NCI-H2029 treated with DMSO at 0.1 percent for 48 hours (cell line): ENCODE measurements at places on chromosomes 1 and 21.

DNA sequence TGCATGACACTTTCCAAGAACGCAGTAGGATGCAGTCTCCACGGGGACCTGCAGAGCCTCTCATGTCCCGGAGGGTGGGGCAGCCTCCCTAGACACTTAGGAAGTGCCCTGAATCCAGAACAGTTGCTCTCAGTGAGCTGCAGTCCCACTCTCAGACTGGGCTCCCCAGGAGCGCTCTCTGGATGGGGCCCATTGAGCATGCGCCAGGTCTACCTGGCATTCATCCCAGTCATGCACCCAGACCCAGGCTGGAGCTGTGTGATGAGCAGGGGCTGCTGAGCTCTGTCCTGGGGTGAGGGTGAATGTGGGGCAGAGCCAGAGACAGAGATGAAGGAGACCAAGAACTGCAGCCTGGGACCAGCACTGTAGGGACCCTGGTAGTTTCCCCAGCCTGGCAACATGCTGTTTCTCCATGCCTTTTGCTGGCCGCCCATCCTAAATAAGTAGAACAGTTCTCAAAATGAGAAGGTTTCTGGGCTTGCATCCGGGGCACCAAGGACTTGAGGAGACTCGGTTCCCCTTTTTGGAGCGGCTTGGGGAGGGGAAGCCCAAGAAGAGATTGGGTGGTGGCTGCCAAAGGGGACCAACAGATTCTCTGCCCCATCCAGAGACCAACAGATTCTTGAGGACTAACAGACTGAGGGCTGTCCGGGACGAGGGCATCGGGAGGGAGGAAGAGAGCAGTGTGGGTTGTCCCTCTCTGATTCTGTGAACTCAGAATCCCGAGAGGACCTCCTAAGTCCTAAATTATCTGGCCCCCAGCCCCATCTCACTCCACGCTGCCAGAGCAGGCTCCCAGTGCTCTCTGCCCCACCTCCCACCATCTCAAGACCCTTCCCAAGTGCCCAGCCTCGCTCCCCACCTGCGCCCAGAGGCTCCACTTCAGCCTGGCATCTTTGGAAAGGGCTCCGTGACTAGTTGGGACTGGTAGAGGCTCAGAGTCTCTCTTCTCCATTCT is 1.0 kb upstream of the PGLYRP4 start:
- DNase-seq, result no peak

DNA sequence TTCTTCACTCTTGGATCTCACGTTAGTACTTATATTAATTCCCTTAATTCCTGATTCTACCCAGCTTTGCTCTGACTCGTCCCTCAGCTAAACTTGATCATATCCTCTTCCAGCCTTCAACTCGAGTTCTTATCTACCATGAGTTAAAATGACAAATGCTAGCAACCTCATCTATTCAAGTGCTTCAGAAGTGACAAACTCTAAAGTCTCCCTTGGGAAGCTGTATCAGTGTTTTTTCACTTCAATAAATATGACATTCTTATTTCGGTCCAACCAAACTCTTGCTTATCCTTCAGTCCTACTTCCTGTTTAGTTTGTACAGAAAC is 75.3 kb downstream of the FOXJ3 start:
- DNase-seq, result no peak

DNA sequence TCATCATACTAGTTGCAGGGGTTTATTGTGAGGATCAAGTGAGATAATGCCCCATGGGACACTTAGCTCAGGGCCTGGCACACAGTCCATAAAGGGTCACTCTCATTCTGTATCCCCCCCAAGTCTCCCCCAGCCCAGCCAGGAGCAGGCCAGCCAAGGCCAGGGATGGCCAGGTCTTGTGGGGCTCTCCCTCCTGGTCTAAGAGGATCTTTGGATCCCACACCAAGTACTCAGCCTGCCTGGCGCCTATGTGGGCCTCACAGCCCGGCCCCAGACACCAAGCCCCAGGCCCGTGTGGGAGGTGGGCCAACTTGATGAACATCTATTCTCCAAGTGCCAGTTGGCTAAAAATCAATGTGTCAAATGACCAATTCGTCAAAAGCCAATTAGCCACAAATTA is 117.8 kb downstream of the GLIS1 start:
- no peak for DNase-seq

- DNase-seq, result no peak
Observed at GRCh38 chr1:152640351-152640750, 17.4 kb upstream of the LCE3A start.

GRCh38 chr1:210769473-210769872 is 364.5 kb downstream of the KCNH1 start:
- DNase-seq, result no peak

DNA sequence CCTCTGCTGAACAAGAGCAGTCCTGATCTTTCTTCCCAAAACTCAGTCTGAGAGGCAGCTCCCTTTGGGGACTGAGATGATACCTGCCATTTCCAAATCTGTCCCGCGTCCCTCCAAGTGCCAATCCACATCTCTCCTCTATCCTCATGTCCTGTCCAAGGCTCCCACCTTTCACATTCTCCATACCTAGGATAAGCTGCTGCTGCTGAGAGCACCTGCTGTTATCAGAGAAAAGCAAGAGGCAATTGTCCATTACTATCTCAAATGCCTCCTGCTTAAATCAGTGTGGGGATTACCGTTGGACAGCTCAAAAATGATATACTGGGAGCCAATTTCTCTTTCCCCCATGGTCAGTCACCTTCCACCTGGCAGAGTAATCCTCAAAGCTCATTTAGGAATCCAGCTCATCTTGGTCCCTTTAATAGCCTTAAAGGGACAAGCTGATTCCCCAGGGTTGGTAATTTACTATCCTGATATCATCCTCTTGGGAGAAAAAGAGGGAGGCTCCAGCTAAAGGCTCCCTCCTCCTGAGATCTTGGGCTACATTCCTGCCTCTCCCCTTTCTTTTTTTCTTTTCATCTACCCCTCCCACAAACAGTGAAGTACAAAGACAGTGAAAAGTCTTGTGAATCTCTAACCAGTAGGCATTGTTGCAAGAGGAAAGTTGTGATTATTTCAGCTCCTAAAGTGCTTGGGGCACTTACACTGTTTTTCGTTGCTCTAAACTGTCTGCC is 278.1 kb upstream of the CAMK1G start:
- no peak for DNase-seq

DNA sequence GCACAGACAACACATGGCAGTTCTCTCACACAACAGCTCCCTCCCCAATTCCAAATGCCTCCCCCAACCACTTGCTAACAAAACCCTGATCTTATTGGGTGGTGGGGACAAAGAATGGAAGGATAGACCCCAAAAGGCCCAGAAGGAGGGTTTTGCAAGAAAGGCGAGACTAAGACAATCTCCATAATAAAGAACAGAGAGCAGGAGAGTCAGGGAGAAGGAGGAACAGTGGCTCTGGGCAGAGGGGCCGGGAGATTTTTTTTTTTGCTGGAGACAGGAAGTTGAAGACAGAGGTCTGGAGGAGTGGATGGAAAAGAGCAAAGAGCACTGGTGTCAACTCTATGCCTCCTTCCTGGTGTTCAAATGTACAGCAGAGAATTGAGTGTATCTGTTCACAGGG is 6.5 kb upstream of the C1QA start:
- DNase-seq, result no peak

DNA sequence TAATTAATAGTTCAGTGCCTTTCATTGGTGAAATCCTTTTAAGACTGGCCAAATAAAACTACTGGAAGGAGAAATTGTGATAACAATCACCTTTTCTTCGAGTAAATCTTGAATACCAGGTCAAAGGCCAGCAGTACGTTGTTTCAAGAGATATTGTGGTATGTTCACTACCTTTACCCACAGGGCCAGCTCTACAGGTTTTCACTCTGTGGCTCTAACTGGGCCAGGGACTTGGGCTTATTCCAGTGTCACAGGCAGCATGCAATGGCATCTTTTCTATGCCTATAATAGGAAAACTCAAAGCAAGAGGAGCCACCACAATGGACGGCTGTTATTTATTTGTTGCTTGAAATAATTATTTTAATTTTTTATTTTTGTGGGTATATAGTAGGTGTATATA is 26.8 kb upstream of the LRIF1 start:
- DNase-seq, result no peak

DNA sequence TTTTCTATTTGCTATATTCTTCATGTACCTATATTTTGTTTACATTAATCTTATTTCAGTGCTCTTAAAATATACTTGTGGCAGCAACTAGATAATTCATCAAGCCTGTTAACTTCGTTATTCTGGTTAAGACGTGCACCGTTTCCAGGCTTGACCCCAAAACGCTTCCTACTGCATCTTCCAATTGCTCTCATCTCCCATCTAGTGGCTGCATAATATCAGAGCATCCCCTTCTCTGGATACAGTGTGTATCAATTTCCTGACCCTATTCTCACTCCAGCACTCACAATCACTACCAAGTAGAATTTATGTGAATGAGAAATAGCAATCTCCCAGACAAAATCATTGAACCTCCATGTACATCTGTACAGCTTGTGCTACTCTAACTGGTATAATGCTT is 1280.3 kb upstream of the B3GALT2 start:
- DNase-seq, result no peak

DNA sequence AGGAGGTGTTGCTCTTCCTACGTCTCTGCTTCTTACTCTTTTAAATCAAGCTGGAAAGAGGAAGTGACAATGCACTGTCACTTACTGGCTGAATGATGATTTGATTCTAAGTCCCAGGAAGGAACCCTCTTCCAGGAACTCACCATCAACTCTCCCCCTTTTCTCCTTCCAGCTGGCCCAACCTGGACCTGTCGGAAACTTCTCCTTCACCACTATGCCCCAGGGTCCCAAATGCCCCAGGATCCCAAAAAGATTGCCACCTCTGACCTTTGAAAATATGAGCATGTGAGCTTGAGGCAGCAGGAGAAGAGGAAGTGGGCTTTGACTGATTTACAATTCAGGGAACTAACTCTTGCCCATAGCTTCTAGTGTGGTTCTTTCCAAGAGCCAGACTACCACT is 5.3 kb upstream of the ADAMTS5 start:
- no peak for DNase-seq

- DNase-seq, result no peak
Observed at GRCh38 chr1:204530932-204531331, 14.7 kb downstream of the MDM4 start.

DNA sequence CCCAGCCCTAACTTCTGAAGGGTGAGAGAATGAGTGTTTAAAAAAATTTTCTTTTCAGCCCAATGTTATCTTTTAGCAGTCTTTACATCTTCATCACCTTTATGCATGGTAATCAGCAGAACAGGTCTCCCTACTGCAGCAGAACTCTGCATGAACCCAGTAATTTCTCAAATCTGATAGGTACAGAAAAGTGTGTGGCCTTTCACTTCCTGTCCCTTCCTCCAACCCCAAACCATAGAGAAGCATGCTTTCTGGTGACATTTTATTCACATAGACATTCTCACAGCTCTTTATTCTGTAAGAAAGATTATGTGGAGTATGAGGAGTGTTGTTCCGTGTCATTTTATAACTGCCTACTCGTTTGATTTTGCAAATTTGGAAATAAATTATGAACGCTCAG is 68.6 kb downstream of the RPAP2 start:
- DNase-seq, result no peak

GRCh38 chr1:31781756-31782371 is 17.7 kb upstream of the ADGRB2 start:
- DNase-seq, result no peak

GRCh38 chr1:21220815-21221214 is 44.1 kb upstream of the EIF4G3 start:
- peak; percentile 14 for DNase-seq

- no peak for DNase-seq
Observed at GRCh38 chr1:236896716-236897115, 101.6 kb downstream of the MTR start.

DNA sequence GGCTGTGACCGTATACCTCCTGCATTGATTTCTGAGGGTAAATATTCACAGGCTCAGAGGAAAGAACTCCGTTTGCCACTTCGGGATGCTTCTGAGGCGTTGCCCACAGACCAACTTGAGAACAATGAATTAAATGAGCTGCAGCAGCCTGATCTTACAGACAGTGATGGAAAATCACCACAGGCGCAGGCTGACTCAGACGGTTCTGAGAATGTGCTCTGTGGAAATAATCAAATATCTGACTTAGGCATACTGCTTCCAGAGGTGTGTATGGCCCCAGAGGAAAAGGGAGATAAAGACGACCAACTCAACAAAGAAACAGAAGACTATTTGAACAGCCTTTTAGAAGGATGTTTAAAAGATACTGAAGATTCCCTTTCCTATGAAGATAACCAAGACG is 76.7 kb upstream of the SCCPDH start:
- no peak for DNase-seq

GRCh38 chr1:244755673-244756072 is 79.8 kb upstream of the COX20 start:
- DNase-seq, result no peak
